GM23248 (cell line): ENCODE measurements at places on chromosomes 5 and 9. TPM values are rescaled to one million over a fixed set of nuclear protein-coding genes. Genes with fewer than 3 reads are reported as not detected.

BARHL1 gene
- polyA plus RNA-seq: not detected in 2 replicates

PLK2 gene
- 43.8 and 45.2 TPM in 2 replicates for polyA plus RNA-seq

UTP15 gene
- 13.0 and 13.9 TPM in 2 replicates for polyA plus RNA-seq

C9orf50 gene
- polyA plus RNA-seq: 0.23 and 0.56 TPM in 2 replicates

KLF4 gene
- 14.6 and 17.0 TPM in 2 replicates for polyA plus RNA-seq

PCDHGA12 gene
- 6.7 and 8.5 TPM in 2 replicates for polyA plus RNA-seq

ZER1 gene
- 18.7 and 20.0 TPM in 2 replicates for polyA plus RNA-seq

STK32A gene
- polyA plus RNA-seq: 0.48 and 1.3 TPM in 2 replicates

GRCh38 chr9:82490019-82490499 lies 501.5 kb downstream of the SPATA31D1 start:
- H3K4me3 ChIP-seq: peak overlapping the region; percentile 19; the same call in 1 of the 2 replicates
- peak overlapping the region; percentile 21; the same call in 1 of the 2 replicates for H3K27ac ChIP-seq
- H3K36me3 ChIP-seq: no peaks in the 10 kb centered on the region
- peak; percentile 84 for DNase-seq
- peaks cover 21% of the 10 kb centered on the region for H3K27me3 ChIP-seq

GRCh38 chr9:114000671-114001409 lies 77.3 kb downstream of the AMBP start:
- peaks cover 7% of the 10 kb centered on the region; the same call in 1 of the 2 replicates for H3K4me1 ChIP-seq
- H3K36me3 ChIP-seq: no peaks in the 10 kb centered on the region
- H3K27me3 ChIP-seq: no peaks in the 10 kb centered on the region

GRCh38 chr5:144422018-144422727 lies 251.5 kb downstream of the KCTD16 start:
- no peaks in the 10 kb centered on the region for H3K27me3 ChIP-seq
- H3K36me3 ChIP-seq: no peaks in the 10 kb centered on the region
- 0 out of 2 replicates have a peak, but pooled peaks cover 3% of the 10 kb centered on the region for H3K4me1 ChIP-seq
- no peak overlapping the region for H3K27ac ChIP-seq
- no peak for DNase-seq

DNA sequence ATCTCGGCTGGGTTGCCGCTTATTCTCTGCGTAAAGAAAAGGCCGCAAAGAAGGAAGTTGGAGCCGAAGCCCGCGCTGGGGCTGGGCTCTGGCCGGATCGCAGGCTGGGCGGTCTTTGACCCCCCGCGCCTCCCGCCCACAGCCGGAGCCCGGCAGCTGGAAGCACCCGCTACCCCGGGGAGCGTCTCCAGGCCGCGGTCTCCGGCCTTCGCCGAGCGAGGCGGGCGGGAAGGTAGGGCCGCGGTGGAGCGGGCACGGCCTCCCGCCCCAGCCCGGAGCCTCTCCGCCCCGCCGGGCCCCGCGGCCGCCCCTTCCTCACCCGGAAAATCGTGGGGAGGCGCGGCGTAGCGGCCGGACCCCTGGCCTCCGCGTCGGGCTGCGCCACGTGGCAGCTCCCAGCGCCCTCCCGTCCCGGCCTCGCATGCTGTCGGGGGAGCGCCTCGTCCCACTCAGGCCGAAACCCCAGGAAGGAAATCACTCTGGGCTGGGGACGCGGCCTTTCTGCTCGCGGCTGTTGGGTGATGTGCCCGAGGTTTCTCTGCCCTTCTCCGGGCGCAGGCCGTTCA lies 12.0 kb downstream of the FOXD1 start:
- peak; percentile 4 for DNase-seq
- peaks cover 54% of the 10 kb centered on the region for H3K4me1 ChIP-seq
- peak overlapping the region; percentile 81 for H3K27ac ChIP-seq
- H3K27me3 ChIP-seq: no peaks in the 10 kb centered on the region

- H3K4me1 ChIP-seq: peaks cover 8% of the 10 kb centered on the region
- H3K36me3 ChIP-seq: peaks cover 23% of the 10 kb centered on the region; the same call in 1 of the 2 replicates
- H3K27ac ChIP-seq: no peak overlapping the region
- DNase-seq: no peak
- no peak overlapping the region for H3K4me3 ChIP-seq
Measured at GRCh38 chr5:68230285-68230684, 14.7 kb downstream of the PIK3R1 start.

GRCh38 chr9:136527721-136528710 lies 17.8 kb downstream of the NOTCH1 start:
- H3K27me3 ChIP-seq: no peaks in the 10 kb centered on the region
- H3K27ac ChIP-seq: no peak overlapping the region
- no peaks in the 10 kb centered on the region for H3K4me1 ChIP-seq
- H3K36me3 ChIP-seq: no peaks in the 10 kb centered on the region
- DNase-seq: peak; percentile 60

DNA sequence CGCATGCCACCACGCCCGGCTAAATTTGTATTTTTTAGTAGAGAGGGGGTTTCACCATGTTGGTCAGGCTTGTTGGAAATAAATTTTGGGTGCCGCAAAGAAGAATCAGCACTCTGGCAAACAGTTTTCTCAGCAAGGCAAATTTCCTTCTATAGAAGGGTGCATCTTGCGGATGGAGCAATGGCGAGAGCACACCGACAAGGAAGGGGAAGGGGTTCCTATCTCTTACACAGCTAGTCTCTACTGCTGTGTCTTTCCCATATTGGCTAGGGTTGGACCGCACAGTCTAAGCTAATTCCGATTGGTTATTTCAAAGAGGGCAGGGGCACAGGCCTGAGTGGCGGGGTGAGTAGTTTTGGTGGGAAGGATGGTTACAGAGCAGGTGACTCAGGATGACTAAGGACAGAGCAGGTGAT lies 707 bp downstream of the GTF3C5 start:
- no peak overlapping the region for H3K27ac ChIP-seq
- H3K27me3 ChIP-seq: no peaks in the 10 kb centered on the region
- H3K4me3 ChIP-seq: peak overlapping the region; percentile 92
- peak; percentile 20 for DNase-seq
- H3K36me3 ChIP-seq: no peaks in the 10 kb centered on the region

DNA sequence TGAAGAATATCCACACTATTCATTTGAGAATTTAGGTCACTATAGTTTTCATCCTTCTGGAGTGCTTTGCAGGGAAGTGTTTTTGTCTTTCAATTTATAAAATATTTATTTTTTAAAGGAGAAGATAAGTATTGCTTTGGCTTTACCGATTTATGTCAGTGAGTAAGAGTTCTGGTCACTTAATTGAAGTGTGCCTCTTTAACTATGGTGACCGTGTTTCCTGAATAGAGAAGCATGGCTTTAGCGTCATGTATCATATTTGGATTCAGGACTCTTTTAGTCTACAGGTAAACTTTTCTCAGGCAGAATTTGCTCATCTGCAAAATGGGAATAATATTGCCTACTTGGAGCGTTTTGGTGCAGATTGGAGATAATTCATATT lies 902 bp downstream of the BDP1 start:
- DNase-seq: peak; percentile 35
- H3K27me3 ChIP-seq: 0 out of 2 replicates have a peak, but pooled peaks cover 2% of the 10 kb centered on the region
- H3K27ac ChIP-seq: peak overlapping the region; percentile 93
- H3K4me3 ChIP-seq: peak overlapping the region; percentile 100
- H3K36me3 ChIP-seq: peaks cover 24% of the 10 kb centered on the region

DNA sequence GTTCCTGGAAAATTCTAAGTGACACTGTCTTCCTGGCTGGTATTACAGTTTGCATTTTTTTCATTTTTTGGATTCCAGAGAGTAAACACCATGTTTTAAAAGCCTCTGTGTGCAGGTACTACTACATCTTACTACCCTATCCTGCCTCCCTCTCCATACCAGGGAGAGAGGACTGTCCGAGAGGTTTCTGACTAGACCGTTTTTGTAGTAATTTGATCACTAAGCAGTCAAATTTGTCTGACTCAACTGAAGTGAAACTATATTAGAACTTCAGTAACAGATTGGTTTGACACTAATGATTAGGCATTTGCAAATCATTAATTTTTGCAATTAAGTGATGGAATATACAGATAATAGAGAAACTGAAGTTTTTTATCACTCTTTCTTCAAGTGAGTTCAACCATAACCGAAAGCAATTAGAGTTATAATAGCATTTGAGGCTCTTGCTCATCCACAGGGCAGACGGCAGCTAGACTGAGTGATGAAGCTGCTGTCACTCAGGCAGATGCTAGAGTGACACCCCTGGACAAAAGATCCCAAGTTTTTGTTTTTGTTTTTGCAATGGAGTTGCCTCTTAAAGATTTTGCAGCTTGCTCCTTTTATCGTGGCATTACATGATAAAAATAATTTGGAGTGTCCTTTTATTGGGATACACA lies 44.3 kb downstream of the SMARCA2 start:
- 0 out of 2 replicates have a peak overlapping the region, but pooled peaks have one; percentile 12 for H3K4me3 ChIP-seq
- H3K27me3 ChIP-seq: no peaks in the 10 kb centered on the region
- H3K36me3 ChIP-seq: peaks cover 23% of the 10 kb centered on the region; the same call in 1 of the 2 replicates
- H3K4me1 ChIP-seq: peaks cover 26% of the 10 kb centered on the region
- peak; percentile 16 for DNase-seq

GRCh38 chr9:76342201-76342600 lies 52.0 kb downstream of the RFK start:
- H3K36me3 ChIP-seq: no peaks in the 10 kb centered on the region
- no peak for DNase-seq
- H3K4me3 ChIP-seq: no peak overlapping the region
- no peaks in the 10 kb centered on the region for H3K4me1 ChIP-seq
- no peaks in the 10 kb centered on the region for H3K27me3 ChIP-seq

GRCh38 chr9:114864471-114864870 lies 58.6 kb upstream of the TNFSF15 start:
- H3K4me3 ChIP-seq: no peak overlapping the region
- H3K27ac ChIP-seq: no peak overlapping the region
- H3K27me3 ChIP-seq: no peaks in the 10 kb centered on the region
- H3K36me3 ChIP-seq: no peaks in the 10 kb centered on the region

GRCh38 chr5:161058781-161059180 lies 206.8 kb upstream of the ATP10B start:
- no peak overlapping the region for H3K27ac ChIP-seq
- no peaks in the 10 kb centered on the region for H3K27me3 ChIP-seq
- H3K4me1 ChIP-seq: no peaks in the 10 kb centered on the region

DNA sequence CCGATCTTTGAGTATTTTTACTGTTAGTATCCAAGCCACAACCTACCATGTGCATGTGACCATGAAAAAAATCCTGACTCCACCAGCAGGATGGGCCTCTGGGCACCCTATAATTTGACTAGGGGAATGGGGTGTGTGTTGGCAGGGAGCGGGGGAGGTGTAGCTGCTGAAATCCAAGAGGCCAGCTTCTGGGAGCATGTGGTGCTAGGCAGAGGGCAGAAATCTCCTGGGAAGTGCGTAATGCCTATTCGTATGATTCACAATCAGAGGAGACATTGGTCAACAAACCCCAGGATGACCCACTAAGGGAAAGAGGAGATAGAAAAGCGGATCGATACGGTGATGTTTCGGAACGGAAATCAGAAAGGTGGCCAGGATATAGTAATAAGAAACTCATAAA lies 149.9 kb downstream of the ARSB start:
- H3K4me3 ChIP-seq: no peak overlapping the region
- no peaks in the 10 kb centered on the region for H3K4me1 ChIP-seq
- DNase-seq: no peak
- H3K27me3 ChIP-seq: no peaks in the 10 kb centered on the region
- no peak overlapping the region for H3K27ac ChIP-seq
